ENCODE measurements at places on chromosomes 3 and 15. TPM values are rescaled to one million over a fixed set of nuclear protein-coding genes. Genes with fewer than 3 reads are reported as not detected.

DNA sequence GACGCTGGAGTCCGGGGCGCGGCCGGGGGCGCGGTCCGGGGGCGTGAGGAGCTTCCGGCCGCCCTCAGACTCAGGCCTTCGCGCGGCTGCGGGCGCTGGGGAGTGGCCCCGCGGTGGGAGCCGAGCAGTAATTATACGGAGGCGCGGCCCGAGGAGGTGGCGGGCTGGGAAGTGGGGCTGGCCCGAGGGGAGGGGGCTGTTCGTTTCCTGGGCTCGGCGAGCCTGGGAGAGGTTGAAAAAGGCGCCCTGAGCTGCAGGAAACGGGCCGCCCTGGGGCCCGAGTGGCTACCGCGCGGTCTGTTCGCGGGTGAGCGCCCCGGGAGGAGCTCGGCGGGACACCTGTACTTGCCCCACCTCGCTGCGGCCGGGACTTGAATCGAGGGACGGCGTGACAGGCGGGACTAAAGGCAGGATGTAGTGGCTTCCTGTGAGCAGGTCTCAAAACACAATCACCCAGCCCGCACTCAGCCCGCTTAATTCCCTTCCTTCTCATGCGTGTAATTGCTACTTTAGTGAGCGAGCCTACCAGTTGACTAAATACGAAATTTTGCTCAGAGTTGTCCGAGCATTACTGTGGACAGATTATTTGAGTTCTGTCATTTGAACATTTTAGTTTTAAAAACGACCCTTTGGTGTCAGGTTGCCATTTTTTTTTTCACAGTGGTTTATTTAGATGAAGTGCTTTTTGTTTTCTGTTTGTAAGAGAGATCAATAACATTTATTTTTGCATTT is 860 bp downstream of the RASA2 start:
- DNase-seq, result peak; percentile 88

DNA sequence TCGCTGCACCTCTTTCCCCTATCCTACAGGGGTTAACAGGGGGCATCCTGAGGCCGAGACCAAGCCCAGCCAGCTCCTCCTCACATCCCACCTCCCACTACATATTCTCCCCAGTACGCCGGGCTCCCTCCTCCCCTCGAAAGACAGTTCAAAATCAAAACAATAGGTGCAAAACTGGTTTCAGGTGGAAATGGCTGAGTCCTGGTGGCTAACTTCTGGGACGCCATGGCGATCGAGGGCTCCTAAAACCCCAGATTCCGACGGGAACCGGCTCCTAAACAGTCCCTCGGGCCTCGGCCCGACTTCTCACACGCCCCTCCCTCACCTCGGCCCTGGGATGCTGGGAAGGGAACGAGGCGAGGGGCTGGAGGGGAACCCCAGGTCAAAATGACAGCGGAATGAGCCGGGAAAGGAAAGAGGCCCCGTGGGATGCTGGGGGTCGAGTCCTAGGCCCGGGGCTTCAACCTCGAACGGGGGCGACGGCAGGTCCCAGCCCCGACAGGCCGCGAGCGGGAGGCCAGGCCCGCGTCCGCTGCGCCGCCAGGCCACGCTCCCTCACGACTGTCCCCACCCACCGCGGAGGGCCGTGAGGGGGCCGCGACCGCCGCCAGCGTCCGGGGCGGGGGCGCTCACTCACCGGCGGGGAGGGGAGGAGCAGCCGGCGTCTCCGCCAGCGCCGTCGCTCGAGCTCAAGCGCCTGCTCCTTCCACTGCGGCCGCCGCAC is 492 bp downstream of the TMCC1 start:
- peak; percentile 56 for DNase-seq

SKOR1 gene
- total RNA-seq, result 0.10 TPM

TMEM212 gene
- total RNA-seq, result not detected

- DNase-seq, result no peak
Measured at GRCh38 chr3:7205962-7206361, 345.0 kb downstream of the GRM7 start.

DNA sequence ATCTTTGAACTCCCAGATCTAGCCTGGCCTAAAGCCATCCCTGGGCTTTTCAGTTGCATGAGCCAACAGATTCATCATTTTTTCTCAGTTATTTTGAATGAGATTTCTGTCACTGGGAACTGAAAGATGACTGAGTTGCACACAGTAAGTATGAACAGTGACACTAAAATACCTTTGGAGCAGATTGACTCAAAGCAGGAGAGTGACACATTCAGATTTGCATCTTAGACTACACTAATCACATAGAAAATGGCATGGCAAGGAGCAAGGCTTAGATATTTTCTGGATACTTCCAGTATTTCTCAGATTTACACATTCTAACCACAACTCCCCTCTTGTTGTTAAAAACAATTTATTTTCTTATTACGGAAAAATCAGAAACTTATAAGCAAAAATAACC is 32.8 kb downstream of the SEC62 start:
- no peak for DNase-seq

GRCh38 chr3:172057059-172057458 is 17.7 kb downstream of the FNDC3B start:
- DNase-seq, result no peak

DNA sequence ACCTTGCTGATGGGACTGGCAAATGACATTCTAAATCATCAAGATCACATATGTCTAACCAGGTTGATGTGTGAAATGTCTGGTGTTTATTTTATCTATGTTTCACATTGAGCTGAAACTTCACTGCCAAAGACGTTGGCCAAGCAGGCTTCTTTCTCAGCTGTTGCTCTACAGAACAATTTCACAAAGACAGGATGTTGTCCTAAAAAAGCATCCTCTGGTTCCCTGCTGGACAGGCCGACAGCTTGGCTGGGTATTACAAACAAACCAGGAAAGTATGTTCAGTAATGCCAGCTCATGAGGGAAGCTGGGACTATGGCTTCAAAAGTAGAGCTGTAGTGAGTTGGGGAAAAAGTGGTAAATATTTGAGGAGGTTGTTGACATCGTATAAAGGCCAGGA is 179.4 kb downstream of the FAM43A start:
- no peak for DNase-seq

HEMK1 gene
- 23.0 TPM for total RNA-seq

LRRC31 gene
- 42.0 TPM for total RNA-seq

GRCh38 chr3:38455639-38456430 is 2.1 kb downstream of the ACVR2B start:
- DNase-seq, result no peak

DNA sequence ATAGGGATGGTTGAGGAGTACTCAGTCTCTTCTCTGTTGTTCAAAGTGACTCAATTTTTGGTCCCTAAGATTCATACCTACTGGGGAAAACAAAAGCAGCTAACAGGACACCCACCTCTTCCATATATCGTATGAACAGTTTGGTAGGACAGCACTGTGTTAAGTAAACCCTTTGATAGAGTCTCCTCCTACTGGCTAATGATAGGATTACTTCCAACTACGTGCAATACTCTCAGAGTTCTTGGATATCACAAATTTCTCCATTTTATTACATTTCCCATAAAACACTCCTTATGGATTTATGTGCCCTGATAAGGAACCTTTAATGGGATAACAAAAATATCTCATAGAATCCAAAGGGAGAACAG is 200.2 kb upstream of the GOLGA6L4 start:
- DNase-seq, result no peak

DNA sequence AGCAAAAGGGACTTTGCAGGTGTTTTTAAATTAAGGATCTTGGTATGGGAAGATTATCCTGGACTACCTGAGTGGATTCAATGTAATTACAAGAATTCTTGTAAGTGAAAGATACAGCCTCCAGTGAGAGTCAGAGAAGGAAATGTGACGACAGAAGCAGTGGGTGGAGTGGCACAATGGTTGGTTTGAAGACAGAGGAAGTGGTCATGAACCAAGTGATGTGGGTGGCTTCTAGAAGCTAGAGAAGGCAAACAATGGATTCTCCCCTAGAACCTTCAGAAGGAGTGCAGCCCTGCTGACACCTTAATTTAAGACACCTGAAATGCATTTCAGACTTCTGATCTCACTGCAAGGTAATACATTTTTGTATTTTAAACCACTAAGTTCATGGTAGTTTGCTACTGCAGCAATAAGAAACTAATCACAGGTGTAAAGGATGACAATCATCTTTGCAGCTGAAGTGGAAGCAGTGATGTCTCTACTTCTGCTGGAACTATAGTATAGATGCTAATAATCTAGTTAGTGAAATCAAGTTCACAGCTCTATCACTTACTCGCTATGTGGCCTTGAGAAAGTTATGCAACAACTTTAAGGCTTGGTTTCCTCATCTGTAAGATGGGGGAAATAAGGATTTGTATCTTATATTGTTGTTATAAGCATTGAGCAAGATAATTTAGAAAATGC is 403.4 kb upstream of the SUCLG2 start:
- DNase-seq, result no peak

DNA sequence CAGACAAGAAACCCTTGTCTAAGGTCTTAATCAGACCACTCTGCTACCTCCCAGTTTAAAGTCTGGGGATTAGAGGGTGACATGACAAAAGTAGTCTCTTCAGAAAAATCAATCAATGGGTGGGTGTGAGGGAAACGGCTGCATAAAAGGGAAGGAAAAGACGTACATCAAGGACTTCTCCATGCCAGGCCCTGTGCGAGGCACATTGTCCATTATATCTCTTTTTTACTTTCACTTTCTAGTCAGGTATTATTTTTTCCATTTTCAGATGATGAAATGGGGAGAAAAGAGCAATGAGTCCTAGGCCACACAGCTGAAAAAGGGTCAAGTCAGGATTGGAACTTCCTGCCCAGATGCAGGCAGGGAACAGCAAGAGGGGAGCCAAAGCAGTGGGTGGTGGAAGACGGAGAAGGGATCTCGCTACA is 4.6 kb upstream of the CX3CR1 start:
- no peak for DNase-seq

SMAD6 gene
- 9.4 TPM for total RNA-seq

CKMT1A gene
- total RNA-seq, result 184 TPM

Data from colonic mucosa (tissue), 4 donors.